ENCODE measurements at places on chromosomes 6 and 20.

DNA sequence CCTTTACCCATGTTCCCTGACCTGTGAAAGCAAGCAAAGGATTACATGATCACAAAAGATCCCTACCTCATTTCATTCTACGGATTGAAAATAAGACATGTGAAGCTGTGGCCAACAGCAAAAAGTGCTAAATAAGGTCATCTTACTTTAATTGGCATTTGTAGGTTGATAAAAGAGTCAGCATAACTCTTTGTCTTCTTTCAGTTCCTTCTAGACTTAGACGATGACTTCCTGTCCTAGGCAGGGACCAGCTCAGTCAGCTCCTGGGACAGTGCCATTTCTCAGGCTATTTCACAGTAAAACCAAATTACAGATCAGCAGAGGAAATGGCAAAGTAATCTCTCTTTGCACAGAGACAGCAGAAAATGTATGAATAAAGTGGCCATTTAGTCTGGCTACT lies 480.7 kb downstream of the RFPL4B start:
- peak; percentile 50 for DNase-seq

- DNase-seq = no peak
Observed at GRCh38 chr6:134550604-134551003, 232.7 kb upstream of the SGK1 start.

DNA sequence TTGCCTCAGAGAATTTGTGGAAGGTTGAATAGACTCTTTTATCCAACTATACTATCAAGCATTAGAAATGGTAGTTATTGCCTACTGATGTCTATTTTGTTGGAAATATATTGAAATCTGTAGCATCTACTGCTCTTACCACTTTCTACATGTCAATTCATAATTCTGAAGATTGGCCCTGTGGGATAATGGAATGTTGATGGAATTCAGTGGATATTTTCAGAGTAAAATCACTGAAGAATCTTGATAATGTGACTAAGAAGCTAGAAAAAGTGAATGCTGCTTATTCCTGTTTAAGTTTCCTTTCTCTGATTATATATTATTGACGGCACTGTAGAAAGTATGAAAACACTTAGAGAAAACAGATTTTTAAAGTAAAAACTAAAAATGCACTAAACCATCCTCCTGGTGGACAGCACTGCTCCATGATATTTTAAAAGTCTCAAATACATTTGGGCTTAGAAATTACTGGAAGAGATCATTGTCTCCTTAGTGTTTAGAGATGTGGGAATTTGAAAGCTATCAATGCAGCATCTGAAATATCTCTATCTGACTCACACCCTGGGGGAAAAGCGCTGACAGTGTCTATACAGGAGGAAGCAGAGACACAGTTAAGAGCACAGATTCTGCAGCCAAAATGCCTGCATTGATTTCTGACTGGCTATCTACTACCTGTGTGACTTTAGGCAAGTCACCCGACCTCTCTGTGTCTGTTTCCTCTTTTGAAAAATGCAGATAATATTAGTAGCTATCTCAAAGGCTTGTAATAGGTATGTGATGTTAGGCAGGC lies 37.9 kb upstream of the RCAN2 start:
- DNase-seq = no peak

DNA sequence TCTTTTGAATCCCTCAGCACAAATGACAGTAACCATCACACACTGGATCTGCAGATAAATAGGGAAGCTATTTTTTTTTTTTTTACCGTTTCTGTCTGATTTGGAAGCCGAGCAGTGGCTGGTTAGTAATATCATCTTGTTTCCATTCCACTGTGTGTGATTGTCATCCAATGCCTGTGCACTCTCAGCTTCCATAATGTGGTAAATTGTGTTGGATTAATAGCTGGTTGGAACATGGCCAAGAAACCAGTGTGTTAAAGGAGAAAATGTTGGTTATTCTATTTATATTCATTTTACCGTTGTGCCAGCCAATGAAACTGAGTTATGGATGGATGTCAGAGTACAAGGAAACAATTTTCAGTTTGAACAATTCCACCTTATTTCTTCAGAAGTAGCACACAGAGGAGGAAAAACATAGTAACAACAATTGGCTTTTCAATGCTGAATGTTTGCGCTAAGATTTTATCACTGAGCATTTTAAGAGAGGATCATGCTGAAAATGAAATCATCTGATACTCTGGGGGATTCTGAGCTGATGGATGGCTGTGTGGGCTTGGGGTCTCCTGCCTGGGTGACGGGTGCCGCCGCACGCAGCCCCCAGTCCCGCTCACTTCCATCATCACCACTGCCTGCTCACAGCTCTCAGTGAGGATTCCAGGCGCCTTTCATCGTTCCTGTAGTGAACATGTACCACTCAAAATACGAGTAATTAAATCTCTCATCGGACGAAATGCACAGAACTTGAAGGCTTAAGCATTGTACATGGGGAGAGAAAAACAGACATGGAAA lies 40.7 kb upstream of the EXOC2 start:
- DNase-seq = no peak

DNA sequence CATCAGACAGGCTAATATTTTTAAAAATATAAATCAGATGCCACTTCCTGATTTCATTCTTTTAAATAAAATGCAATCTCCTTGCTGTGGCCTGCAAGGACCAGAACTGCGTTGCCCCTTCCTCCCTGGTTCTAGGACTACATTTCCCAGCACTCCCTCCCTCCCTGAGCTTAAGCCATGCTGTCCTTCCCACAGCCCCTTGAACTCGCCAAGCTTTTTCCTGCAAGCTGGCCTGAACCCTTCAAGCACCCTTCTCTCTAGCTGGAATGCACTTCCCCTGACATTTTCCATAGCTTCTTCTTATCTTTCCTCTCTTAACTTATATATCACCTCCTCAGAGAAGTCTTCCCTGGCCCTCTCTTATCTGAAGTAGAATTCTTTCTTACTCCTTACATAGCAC lies 6.1 kb upstream of the DOK5 start:
- DNase-seq = no peak

DNA sequence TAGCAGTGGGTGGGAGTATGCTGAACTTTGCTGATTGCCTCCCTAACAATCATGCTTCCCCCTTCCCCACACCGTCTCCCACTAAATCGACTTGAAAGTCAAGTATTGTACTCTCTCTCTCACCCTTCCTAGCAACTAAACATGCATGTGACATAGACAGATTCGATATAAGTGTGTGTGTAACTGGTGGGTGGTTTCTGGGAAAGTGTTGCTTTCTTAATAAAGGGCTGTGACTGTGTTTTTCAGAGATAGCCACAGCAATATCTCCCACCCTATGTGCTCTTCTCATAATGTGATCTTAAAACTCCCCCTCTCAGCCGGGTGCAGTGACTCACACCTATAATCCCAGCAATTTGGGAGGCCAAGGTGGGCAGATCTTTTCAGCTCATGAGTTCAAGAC lies 49.3 kb upstream of the E2F3 start:
- no peak for DNase-seq

GRCh38 chr6:5326022-5326641 lies 64.8 kb downstream of the FARS2 start:
- no peak for DNase-seq

- DNase-seq = no peak
Observed at GRCh38 chr6:3687847-3688246, 63.7 kb downstream of the PXDC1 start.

DNA sequence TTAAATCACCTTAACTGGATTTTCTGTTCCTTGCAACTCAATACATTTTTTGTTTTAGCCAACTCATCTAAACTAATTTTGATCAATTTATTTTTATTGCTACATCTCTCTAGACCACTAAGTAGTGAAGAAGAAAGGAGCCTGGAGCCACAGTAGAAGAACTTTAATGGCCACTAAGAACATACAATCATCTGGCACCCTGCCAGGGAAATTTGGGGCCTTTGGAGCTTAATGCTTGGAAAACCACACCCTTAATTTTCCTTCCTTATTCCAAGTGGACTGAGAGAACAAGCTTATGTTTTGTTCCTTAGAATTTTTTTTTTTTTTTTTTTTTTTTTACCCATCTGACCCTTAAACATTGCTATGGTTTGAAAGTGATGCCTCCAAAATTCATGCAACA lies 12.0 kb upstream of the GMDS start:
- DNase-seq = no peak

DNA sequence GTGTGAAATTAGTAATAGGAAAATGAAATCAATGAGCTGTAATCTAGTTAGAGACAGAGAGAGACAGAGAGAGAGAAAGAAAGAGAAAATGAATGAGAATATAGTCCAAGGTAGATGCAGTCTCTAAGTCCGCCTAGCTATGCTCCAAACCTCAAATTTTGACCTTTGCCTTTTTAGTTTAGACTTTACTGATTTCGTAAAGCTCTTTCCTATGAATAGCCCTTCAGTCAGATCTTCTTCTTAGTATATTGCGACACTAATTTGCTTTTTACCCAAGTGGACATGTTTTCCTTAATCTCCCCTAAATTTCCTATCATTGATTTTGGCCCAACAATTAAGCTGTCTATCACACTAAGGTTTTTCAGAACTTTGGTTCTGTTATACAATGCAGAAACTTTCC lies 49.5 kb downstream of the TFAP2D start:
- DNase-seq = no peak

GRCh38 chr6:52497652-52498408 lies 77.7 kb downstream of the EFHC1 start:
- no peak for DNase-seq

GRCh38 chr6:14464055-14464454 lies 346.5 kb downstream of the CD83 start:
- DNase-seq = no peak

DNA sequence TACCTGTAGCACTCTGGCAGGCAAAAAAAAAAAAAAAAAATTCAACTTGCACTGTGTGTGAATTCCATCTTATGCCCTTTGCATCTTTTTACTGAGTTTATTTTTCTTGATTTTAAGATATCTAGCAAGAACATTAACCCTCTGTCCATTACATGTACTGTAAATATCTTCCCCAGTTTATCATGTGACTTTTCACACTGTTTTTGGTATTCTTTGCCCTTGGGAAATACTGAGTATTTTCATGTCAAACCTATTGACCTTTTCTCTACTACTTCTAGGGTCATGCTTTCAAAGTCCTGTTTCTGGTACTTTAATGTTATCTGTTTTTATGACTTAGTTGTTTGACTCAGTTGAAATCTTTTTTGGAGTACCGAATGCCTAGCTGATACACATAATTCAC lies 843 bp upstream of the HUS1B start:
- DNase-seq = no peak

- DNase-seq = no peak
Observed at GRCh38 chr20:57048027-57048869, 218.2 kb downstream of the BMP7 start.

DNA sequence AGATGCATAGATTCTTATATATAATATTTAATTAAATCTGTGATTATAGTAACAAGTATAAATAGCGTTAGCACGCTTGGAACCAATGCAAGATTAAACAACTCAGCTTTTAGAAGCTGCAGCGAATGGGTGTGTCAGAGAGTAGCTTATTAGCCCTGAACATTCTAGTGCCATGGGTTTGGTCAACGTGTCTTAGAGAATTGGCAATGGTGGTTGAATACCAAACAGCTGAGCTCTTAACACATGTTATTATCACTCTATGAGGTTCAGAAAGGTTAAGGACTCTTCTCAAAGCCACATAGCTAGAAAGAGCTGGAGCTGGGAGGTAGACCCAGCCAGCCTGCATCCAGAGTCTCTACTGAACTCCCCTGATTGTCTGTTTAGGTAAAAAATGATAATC lies 284.2 kb upstream of the CHD6 start:
- DNase-seq = no peak

DNA sequence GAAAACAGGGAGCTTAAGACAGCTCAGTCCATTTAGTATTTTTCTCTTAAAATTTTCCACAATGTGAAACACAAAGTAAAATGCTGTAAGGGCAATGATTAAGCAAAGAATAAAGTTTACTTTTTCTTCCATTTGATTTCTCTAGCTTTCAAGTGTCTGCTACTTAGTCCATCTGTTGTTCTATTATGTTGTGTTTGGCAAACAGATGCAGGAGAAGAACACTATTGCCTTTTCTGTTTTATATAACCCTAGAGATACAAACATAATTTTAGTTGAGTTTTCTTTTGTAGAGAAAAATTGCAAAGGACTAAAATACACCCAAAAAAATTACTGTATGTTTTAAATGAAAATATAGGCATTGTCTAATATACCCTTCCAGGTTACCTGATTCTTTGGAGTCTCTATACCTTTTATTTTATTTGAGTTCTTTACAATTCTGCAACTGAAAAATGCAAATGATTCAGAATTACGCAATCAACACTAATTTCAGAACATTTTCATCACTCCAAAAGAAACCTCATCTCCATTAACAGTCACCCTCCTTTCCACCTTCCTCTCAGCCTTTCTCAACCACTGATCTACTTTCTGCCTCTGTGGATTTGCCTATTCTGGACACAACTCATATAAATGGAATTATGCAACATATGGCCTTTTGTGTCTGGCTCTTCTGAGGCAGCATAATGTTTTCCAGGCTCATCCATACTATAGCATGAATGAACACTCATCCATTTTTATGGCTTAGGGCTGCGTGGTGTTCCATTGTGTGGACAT lies 96.9 kb downstream of the MKKS start:
- DNase-seq = no peak

DNA sequence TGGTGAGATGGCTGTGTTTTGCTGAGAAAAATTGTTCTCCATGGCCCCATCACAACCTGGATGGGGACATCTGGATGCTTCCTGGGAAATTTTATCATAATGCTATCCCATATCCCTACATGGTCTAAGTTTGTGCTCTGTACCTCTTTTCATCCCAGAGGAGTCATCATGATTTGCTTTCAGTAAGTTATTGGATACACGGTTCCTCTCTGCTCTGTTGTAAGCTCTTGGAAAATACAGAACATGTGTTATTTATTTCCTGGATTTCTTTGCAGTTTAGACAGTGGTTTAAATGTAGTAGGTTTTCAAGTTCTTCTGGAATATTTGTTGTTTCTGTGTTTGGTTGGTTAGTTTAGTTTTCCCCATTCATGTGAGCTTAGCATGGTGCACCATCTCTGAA lies 129.2 kb upstream of the ECI2 start:
- DNase-seq = no peak

GRCh38 chr6:124722141-124722878 lies 239.9 kb upstream of the RNF217 start:
- no peak for DNase-seq

DNA sequence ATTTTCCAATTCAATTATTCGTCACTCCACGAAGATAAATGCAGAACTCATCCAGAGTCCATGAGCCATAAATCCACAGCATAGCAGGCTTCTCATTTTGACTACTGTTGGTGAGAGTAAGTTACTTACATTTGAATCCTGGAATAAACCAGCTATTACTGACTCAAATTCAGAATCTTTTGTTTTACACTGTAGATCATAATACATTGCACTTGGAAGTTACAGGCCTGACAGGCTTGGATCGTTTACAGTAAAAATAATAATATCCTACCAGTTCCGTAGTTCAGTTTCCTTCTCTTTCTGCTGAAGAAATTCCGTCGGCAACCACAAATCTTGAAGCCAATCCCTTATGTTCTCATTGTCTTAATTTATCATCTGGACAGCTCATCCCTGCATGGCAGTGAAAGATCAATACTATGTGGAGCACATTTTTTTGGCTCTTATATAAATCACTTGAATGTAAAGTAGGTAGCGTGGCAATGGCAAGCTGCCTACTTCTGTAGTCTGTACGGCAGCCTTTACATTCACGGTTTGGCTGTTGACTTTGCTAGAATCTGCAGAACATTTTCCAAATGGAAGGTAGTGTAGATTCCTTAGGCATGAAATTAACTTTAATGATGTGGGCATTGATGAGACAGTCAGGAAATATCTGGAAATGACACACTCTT lies 142.9 kb downstream of the WDR27 start:
- no peak for DNase-seq

Data from right lobe of liver (tissue), 6 donors.